ENCODE measurements at places on chromosomes 1 and 21. TPM values are rescaled to one million over a fixed set of nuclear protein-coding genes. Genes with fewer than 3 reads are reported as not detected.

CELA3B gene
- 1.1 TPM for total RNA-seq

COPA gene
- 118 TPM for total RNA-seq

KIF17 gene
- 5.9 TPM for total RNA-seq

DIRAS3 gene
- total RNA-seq = 11.6 TPM

NR1I3 gene
- total RNA-seq = not detected

CYP4A22 gene
- total RNA-seq = not detected

- no peak overlapping the region for H3K27ac ChIP-seq
- no peak for DNase-seq
- H3K4me1 ChIP-seq = no peaks in the 10 kb centered on the region
Observed at GRCh38 chr1:17841944-17842343, 86.8 kb downstream of the ACTL8 start.

- no peak overlapping the region for H3K27ac ChIP-seq
- peaks cover 16% of the 10 kb centered on the region for H3K4me1 ChIP-seq
- no peaks in the 10 kb centered on the region for H3K36me3 ChIP-seq
- no peak for DNase-seq
- H3K4me3 ChIP-seq = no peak overlapping the region
Observed at GRCh38 chr1:8170059-8170835, 144.1 kb upstream of the ERRFI1 start.

DNA sequence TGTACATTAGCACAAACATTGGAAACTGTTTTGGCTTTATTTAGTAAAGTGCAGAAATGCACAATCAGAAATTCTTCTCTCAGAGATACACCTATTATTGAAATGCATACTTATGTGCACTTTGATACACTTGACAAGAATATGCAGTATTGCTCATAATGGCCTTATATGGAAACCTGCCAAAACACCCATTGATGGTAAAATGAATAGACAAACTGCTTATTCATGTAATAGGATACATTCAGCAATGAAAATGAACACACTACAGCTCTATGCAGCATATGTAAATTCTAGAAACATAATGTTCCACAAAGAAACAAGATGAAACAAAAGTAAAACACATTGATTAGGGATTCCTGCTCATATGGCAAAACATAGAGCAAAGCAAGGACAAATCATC lies 223.9 kb downstream of the S1PR1 start:
- no peak for DNase-seq
- no peaks in the 10 kb centered on the region for H3K4me1 ChIP-seq
- no peaks in the 10 kb centered on the region for H3K27me3 ChIP-seq
- H3K4me3 ChIP-seq = no peak overlapping the region
- no peak overlapping the region for H3K27ac ChIP-seq

DNA sequence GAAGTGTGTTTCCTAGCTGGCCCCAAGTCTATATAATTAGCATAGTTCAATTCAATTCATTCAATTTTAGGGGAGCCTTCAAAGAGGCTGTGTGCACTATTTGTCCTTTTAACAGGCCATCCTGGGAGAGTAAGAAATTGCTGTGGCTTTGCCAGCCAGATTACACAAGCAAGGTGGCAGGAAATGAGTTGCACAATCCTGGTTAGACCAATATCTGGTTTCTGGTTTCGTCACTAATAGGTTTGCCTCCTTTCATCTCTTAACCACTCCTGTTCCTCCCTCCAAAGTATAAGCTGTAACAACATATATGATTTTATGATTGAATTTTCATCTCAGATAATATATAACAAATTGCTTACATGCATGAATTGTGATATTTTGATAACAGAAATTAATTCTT lies 84.1 kb upstream of the NEGR1 start:
- H3K4me3 ChIP-seq = no peak overlapping the region
- no peak overlapping the region for H3K27ac ChIP-seq
- H3K36me3 ChIP-seq = no peaks in the 10 kb centered on the region
- no peaks in the 10 kb centered on the region for H3K27me3 ChIP-seq

DNA sequence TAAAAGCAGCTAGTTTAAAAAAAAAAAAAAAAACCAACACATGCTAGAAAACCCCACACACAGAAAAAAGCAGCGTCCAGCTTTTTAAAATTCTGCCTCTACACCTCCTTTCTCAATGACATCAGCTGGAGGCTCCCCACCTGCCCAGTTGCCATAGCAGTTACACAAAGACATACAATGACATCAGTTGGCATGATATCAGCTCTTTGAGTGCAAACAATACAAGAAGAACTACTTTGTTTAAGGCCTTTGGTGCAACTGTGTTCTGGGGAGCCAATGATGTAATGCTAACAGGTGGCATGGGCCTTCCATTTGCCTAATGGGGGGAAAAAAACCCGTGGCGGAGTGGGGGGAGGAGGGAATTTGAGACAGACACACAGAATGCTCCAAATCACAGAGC lies 32.9 kb downstream of the DUSP10 start:
- no peak overlapping the region for H3K4me3 ChIP-seq
- DNase-seq = peak; percentile 62
- no peaks in the 10 kb centered on the region for H3K27me3 ChIP-seq

GRCh38 chr21:33849834-33850233 lies 65.8 kb downstream of the ATP5PO start:
- H3K4me1 ChIP-seq = no peaks in the 10 kb centered on the region
- no peak overlapping the region for H3K27ac ChIP-seq
- no peaks in the 10 kb centered on the region for H3K36me3 ChIP-seq
- H3K4me3 ChIP-seq = no peak overlapping the region
- DNase-seq = no peak
- H3K27me3 ChIP-seq = no peaks in the 10 kb centered on the region

DNA sequence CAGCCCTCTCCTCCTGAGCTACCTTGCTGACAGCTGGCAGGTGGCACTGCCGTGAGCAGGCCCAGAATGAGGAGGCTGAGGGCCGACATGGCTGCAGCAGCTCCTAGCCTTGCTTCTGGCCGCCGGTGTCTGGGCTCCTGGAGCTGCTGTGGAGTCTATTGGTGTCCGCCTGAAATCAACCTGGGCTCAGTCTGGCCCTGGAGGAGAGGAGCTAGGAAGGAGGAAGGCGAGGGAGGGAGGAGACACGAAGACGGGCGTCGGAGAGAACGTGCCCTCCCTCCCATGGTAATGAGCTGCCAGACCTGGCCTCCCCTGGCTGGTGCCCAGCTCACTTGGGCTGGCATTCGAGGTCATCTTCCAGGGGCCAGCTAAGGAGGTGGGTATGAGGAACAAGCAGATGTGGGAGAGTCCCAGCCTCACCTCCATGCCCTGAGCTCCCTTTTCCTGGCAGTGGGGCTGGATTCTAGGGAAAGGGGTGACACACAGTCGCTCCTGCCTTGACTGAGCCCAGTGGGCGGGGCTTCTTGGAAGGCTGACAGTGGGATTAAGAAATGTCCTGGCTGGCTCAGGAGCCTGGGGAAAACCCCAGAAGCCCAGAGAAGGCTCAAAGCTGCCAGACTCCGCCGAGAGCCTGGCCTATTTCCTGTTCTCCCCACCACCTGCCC lies at the start of gene PDZK1IP1:
TSS of gene PDZK1IP1 (minus strand) at position 193 of the 665 bp plus-strand sequence. CDS start at position 89, 104 bp downstream.
- no peak within 1 kb of the TSS for H3K27ac ChIP-seq
- no peaks in the 10 kb centered on the region for H3K36me3 ChIP-seq
- H3K4me3 ChIP-seq = no peak within 1 kb of the TSS
- H3K27me3 ChIP-seq = no peaks in the 10 kb centered on the region
- peaks cover 22% of the 10 kb centered on the region for H3K4me1 ChIP-seq

- H3K27me3 ChIP-seq = no peaks in the 10 kb centered on the region
- no peaks in the 10 kb centered on the region for H3K36me3 ChIP-seq
- no peaks in the 10 kb centered on the region for H3K4me1 ChIP-seq
- no peak overlapping the region for H3K4me3 ChIP-seq
Observed at GRCh38 chr1:80113168-80114038, 1106.9 kb upstream of the ADGRL4 start.

Measured in heart right ventricle (tissue), 16 donors.